Transverse colon (tissue), 4 donors: ENCODE measurements at places on chromosomes 4 and X.

- no peak for DNase-seq
Observed at GRCh38 chr4:4185528-4185927, 41.2 kb downstream of the OTOP1 start.

- DNase-seq = no peak
Observed at GRCh38 chrX:140525448-140525847, 20.6 kb upstream of the SOX3 start.

DNA sequence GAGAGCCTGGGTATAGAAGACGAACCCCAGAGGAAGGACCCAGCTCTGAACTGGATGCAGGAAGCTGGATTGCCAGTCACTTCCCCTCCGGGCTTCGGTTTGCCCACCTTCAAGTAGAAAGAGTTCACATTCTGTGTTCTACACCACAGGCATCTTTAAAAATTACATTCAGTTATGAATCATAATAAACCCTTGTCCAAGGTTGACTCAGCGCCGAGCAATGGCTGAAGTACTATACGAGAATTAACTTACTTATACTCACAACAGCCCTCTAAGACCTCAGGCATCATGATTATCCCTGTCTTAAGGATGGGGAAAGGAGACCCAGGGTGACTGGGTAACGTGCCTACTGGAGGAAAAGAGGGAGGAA, 72.5 kb downstream of the EVC2 start:
- no peak for DNase-seq

DNA sequence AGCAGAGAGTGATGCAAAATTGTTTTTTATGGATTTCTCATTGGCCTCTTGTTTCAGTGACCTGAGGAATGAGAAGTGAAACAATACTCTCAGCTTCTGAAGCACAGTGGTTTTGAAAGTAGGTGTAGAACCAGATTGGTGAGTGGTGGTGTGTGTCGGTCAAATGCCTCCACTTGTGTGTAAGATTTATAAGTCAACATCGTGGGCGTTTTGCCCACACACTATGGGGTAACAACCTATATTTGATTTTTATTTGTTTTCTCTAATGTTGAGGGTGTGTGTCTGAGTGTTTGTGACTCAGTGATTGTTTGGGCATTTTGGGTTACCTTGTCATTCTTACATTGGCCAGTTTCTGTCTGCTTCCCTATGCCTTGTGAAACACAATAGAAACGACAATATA, 23.3 kb downstream of the ADGRL3 start:
- DNase-seq = no peak

- no peak for DNase-seq
Observed at GRCh38 chrX:3371163-3371562, 24.7 kb upstream of the MXRA5 start.

DNA sequence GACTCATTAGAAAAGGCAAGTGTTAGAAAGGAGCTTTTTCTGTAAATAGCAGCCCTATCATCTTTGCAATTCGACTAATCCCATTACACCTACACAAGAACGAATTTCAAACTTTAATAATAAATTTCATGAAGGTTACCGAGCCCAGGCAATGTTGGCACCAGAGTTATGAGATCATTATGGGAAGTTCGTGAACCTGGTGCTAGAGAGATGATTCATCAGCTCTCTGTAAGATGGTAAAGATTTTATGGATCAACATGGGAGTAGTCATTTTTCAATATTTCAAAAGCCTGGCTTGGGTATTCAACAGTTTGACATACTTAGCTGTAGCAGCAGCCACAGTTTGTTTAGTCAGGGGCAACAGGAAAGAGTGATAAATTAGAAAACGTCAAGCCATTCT, 35.8 kb downstream of the AMELX start:
- no peak for DNase-seq
